ENCODE measurements at places on chromosomes 1 and 21.
A peak's percentile ranks its signal among the peaks of the same experiment; 100 is the strongest.

- DNase-seq: no peak
Measured at GRCh38 chr1:91520942-91521507, 20.4 kb downstream of the CDC7 start.

DNA sequence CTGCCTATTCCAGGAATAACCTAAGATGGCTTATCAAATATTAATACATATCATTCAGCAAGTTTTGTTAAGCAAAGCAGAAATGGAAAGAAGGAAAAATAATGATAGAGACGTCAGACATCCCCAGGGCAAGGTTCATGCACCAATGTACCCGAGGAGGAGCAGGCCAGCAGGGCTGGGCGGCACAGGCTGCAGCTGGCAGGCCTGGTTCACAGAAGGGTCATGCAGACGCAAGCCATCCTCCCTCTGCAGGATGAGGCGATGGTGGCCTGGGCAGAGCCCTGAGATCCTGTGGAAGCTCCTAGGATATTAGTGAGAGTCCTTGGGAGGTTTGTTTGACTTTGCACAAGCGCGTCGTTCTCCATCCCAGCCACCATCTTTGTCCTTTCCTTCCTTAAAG lies 30.0 kb downstream of the BATF3 start:
- DNase-seq: no peak

DNA sequence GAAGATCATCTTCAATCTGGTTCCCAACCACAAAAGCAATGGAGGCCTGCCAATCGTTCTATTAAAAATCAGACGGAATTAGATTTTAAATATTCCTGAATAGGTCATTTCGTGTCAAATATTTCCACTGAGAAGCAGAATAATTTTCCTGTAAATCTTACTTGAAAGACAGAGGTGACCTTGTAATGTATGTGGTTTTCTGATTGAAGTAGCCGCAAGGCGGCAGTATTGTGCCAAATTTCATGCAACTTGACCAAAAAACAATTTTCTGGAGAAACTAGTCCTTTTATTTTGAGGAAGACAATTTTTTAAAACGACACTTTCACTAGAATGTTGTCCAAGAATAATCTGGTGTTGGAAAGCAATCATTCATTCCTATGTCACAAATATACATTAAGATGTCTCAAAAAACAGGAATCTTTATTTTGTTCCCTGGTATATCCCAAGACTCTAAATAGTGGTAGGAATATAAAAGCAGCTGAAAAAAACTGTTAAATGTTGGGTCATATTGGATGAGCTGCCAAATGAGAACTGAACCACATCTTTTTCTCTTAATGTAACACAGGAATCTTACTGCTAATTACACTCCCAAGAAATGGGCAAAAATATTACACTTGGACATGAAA lies 33.6 kb downstream of the SPAG17 start:
- DNase-seq: peak; percentile 42

- no peak for DNase-seq
Measured at GRCh38 chr1:163983097-163983496, 575.9 kb upstream of the PBX1 start.

DNA sequence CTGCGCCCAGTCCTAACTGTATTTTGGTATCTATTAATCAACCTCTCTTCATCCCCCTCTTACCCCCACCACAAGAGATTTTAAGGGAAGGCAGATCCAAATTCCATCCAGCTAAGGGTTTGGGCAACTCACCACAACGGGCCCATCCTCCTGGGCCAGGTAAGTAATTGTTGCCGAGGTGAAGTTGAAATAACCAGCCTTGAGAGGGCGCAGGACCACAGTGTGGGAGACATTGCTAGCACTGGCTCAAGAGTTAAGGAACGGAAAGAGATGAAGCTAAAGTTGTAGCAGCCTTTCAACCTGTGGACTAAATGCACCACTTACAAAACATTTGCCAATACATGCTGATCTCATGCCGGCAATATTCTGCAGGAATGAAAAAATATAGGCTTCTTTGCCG lies 5.9 kb downstream of the SSR2 start:
- DNase-seq: no peak

- no peak for DNase-seq
Measured at GRCh38 chr1:89672489-89673183, 39.7 kb downstream of the LRRC8C start.

DNA sequence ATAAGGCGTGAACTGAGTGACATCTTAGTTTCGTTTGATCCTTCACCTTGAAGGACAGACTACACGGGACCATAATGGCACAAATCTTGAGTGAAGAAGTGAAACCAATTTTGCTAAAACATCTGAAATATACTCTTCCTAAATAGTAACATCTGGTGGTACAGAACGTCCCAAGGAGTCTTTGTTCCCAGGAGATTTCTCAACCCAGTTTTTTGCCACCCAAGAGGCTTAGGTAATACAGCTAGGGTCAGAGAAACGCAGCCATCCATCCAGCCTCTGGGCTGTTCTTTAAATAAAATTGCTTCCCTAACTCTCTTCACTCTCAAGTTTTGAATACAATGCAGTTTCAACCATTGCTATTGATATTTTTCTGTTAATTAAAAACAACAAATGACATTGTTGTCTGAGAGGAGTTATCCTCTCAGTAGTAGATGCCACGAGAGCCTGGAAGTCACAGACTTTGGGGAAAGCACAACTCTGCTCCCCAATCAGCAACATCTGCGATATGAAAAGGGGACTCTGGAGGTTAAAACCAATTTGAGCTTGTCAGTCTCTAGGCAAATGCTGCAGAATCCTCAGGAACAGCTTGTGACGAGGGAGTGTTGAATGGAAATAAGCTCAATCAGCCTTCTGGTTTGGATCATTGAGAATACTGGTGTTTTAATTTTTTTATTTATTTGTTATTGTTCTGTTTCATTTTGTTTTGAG lies 394.3 kb upstream of the ADGRL2 start:
- DNase-seq: no peak

DNA sequence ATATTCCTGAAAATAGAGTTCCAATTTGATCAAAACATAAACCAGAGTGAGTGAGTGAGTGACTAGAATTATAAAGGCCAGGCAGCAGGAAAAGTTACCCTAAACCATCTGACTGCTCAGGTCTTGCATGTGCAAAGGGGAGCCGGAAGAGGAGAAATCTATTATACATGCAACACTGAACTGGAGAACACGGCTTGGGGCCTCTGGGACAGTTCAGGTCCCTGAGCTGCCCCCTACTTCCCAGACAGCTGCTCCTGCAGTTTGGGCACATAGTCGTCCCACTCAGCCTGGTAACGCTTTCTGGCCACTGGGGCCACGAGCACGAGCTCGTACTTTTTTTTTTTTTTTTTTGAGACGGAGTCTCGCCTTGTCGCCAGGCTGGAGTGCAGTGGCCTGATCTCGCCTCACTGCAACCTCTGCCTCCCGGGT lies 40.1 kb downstream of the PTPRC start:
- no peak for DNase-seq

DNA sequence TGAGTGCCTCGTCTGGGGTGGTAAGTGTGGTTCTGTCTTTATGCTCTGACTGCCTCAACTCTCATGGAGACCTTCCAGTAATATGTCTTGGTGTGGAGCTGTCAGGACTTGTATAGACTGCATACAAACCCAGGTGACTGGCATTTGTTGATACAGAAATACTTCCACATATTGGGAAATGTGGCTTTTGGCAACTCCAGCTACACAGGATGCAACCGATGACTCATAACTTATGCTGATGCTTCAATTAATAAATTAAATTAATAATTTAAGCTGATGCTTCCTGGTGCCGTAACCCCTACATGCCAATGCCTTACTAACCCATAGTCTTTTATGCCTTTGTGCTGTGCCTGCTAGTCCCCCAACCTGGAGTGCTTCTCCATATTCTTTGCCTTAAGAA lies 72.3 kb upstream of the ARTN start:
- DNase-seq: peak; percentile 16

GRCh38 chr1:110153407-110153950 lies 3.2 kb downstream of the SLC6A17 start:
- no peak for DNase-seq

GRCh38 chr21:38958940-38959691 lies 153.4 kb downstream of the ETS2 start:
- DNase-seq: no peak

GRCh38 chr1:86068841-86069756 lies 87.5 kb downstream of the COL24A1 start:
- DNase-seq: no peak

GRCh38 chr21:41868062-41868710 lies 11.0 kb downstream of the PRDM15 start:
- no peak for DNase-seq

- DNase-seq: no peak
Measured at GRCh38 chr21:40732253-40733023, 114.5 kb downstream of the DSCAM start.

DNA sequence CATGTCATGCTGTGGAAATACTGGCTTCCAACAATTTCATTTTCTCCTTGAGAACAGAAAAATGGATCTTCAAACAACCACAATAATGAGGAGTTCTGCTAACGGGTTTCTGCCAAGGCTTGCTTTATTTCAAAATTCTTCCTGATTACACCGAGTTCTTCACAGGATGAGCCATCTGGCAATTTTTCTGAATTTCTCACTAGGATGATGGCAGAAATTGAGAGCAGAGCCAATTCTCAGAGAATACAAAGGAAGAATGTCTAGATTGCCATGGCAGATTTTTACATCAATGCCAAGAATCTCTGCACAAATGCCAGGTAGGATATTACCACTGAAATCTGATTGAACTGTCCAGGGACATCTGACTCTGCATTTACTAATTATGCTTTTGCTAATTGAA lies 619.0 kb upstream of the CHRM3 start:
- DNase-seq: no peak

DNA sequence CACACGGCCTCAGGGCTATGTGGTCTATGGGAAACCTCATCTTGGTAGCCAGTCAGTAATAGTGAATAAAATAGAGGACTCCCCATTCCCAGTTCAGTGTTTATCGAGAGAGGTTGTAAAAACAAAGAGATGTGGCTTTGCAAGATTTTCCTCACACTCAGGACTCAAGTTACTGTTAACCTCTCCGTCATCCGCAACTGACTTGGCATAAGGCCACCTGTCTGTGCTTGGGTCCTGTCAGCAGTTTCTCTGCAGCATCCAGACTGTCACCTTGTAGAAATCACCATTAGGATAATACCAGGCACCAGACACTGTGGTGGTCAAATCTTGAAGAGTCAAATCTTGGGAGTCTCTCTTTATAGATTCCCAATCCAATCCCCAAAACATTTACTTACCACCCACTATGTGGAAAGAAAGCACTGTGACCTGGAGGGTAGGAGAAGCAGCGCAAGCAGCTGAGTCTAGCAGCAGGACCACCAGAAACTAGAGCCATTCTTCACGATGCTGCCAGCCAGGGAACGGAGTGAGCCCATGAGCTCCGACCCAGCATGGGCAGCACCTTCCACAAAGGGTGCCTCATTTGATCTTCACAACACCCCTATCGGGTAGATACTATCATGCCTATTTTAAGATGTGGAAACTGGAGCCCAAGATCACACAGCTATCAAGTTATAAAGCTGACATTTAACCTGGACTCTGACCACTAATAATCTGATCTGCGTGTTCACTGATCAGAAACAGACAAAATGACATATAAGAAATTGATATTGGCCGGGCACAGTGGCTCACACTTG lies 5.6 kb upstream of the GPR25 start:
- no peak for DNase-seq

- DNase-seq: no peak
Measured at GRCh38 chr1:95396557-95396956, 162.5 kb downstream of the RWDD3 start.

GRCh38 chr1:70486676-70487458 lies 75.8 kb downstream of the CTH start:
- no peak for DNase-seq

GRCh38 chr1:12135612-12136011 lies 31.2 kb upstream of the TNFRSF1B start:
- DNase-seq: no peak

- DNase-seq: no peak
Measured at GRCh38 chr1:108829498-108829916, 27.4 kb downstream of the AKNAD1 start.

DNA sequence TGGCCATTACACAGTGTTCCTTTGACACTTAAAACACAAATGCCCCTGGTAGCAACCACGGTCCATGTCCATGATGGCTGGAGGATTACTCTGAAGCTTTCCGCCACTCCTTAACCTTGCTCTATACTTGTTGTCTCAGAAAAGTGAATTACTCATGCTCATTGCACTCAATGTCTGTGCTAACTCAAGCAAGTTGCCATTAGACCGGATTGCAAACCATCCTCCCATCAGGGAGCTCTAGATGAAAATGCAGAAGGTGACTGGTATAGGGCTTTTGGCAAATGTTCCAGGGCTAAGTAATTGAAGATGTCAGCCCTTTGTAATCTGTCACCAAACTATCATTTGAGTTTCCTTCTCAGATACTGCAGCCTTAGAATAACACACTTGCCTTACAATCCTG lies 1288.3 kb upstream of the B3GALT2 start:
- DNase-seq: no peak

DNA sequence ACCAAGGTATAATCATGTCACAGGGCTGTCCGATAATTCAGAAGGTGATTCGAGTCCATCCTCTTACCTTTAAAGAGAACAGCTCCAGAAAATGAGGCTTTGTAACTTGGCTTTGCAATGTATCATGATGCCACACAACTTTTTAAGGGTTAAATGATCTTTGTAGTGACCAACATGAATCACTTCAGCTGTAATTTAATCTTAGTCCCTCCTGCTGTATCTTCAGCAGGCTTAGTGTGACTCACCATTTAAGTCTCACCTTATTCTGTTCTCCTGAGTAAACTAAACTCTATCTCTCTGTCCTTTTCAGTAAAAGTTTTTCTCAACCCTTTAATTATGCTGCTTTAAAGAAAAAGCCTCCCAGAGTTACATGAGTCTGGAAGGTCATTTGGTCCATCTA lies 1.9 kb upstream of the HIVEP3 start:
- DNase-seq: no peak

GRCh38 chr1:239418681-239419080 lies 32.3 kb downstream of the CHRM3 start:
- no peak for DNase-seq

Data from glomerular endothelial cell (primary cell).